ENCODE measurements at places on chromosomes 1 and 21.

GRCh38 chr1:40908350-40908749 is 46.2 kb upstream of the CITED4 start:
- no peak for DNase-seq

- no peak for DNase-seq
These were observed 4.1 kb upstream of the IRF2BP2 start for GRCh38 chr1:234614081-234614489.

- no peak for DNase-seq
These were observed 39.0 kb downstream of the KLHL20 start for GRCh38 chr1:173753830-173754229.

DNA sequence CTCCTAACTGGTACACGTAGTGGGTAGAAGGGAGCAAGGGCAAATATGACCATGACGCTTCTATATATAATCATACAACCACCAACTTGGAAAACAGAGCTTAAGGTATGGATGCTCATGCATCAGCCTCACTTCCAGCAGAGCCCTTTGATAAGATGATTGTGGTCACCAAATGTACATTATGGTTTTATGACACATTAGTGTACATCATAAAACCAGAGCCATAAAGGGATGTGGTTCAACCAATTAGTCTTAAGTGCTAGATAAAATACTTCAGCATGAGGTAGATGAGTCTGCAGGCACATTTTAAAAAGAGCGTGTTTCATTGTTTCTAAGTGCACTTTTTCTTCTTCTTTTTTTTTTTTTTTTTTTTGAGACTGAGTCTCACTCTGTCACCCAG is 43.7 kb downstream of the NIBAN1 start:
- no peak for DNase-seq

- DNase-seq, result no peak
These were observed 221.7 kb downstream of the HHIPL2 start for GRCh38 chr1:222326006-222326709.

DNA sequence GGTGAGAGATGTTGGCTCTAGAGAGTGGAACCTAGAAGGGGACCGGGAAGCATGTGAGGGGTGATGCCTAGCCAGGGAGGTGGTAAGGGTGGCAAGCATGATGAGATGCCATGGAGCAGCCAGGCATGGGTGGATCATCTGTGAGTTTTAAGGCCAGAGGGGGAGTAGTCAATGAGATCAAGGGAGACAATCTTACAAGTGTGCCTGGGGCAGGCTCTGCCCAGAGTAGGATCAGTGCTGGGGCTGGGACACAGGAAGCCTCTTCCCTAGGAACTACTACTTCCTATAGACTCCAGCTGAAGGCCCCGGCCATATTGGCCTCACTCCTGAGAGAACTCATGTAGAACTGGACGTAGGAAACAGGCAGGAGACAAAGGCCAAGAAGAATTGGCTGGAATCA is 192.4 kb upstream of the CSF3R start:
- DNase-seq, result no peak

DNA sequence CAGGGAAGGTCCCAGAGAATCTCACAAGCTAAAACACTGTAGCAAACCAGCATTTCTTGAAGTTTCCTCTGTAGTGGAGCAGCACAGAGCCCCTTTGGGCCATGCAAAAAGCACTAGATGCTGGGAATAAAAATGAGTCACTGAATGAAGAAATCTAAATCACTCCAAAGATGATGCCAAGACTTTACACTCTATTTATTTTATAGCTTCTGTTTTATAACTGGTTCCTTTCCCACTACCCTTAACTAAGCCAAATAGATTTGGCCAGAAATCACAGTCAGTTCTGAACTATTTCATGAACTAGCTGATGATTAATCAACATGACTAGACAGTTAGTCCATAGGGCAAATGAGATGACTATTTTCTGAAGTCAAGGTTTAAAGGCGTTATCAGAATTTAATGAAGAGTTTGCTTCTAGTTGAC is 89.5 kb downstream of the SCMH1 start:
- peak; percentile 89 for DNase-seq

GRCh38 chr1:7107109-7107830 is 322.0 kb downstream of the CAMTA1 start:
- DNase-seq, result no peak

Measured in GM04503 (cell line).